Activated naive CD8-positive, alpha-beta T cell treated with anti-CD3 and anti-CD28 coated beads for 36 hours (primary cell): ENCODE measurements at places on chromosomes 2 and 18.

DNA sequence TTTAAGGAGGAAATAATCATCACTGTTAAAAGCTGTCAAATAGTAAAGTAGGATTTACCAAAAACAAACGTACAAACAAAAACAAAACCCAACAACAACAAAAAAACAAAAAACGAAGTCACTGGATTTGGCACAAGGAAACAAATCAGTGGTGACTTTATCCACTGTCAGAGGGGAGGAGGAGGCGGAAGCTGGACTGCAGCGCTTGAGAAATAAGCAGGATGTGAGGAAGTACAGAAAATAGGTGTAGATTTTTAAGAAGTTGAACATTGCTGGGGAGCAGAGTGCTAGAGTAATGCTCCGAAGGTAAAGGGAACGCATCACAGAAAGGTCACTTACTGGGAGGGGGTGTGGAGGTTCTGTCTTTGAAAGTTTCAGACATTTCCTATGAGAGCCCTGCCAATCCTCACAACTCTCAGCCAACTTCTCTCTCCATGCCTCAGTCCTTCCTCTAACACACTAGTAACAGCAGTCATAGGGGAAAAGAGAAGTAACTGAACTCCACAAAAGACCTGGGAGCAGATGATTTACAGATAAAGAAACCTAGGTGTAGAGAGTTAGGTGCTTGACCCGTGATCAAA lies 220.2 kb upstream of the SMAD7 start:
- peaks cover 28% of the 10 kb centered on the region for H3K4me1 ChIP-seq
- DNase-seq, result no peak
- no peaks in the 10 kb centered on the region for H3K27me3 ChIP-seq

DNA sequence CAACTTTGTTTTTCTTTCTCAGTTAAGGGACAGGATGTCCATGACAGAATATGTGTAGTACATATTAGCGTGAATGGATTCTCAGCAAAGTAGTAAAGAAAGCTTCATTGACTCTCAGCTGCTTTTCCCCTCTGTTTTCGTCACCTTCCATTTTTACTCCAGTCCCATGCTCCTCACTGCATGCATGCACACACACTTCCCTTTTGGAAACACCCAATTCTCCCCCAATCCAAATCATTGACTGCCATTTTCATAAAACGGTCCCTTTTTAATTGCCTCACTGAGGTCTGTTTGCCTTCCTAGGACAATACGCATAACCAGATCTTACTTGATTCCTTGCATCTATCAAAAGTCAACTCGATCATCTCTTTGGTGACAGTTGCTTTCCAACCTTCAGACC lies 287.5 kb upstream of the PARD3B start:
- H3K27ac ChIP-seq, result no peak overlapping the region
- H3K36me3 ChIP-seq, result no peaks in the 10 kb centered on the region
- H3K4me1 ChIP-seq, result no peaks in the 10 kb centered on the region

GRCh38 chr2:169393068-169393590 lies 30.8 kb upstream of the LRP2 start:
- peaks cover 31% of the 10 kb centered on the region for H3K27me3 ChIP-seq
- no peak overlapping the region for H3K4me3 ChIP-seq
- peak; percentile 17 for DNase-seq
- H3K4me1 ChIP-seq, result no peaks in the 10 kb centered on the region
- H3K27ac ChIP-seq, result no peak overlapping the region
- H3K36me3 ChIP-seq, result no peaks in the 10 kb centered on the region

DNA sequence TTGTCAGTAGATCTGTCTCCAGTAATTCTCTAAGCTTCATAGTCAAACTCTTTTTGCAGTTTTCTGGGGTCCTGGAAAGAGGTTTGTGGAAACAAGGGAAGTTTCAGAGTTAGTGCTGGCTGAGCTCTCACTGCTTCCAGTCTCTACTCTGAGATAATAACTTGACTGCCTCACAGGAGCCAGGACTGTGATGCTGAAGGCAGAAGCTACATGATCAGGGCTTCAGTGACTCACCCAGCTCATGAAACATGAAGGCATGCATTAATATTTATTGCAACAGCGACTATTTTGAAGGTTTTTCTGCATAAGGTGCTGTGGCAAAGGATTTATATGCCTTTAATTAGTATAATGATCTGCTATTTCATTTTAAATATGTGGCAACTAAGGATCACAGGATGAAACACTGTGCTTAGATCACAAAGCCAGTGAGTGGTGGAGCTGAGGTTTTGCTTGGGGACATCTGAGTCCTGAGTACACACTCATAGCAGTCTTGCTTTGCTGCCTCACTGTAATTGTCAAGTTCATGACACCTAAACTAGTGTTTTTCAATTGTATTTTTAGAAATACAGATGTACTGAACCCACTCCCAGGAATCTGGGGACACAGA lies 448.4 kb upstream of the GCFC2 start:
- no peak for DNase-seq
- no peak overlapping the region for H3K4me3 ChIP-seq
- no peaks in the 10 kb centered on the region for H3K27me3 ChIP-seq
